Naive B cell (primary cell): ENCODE measurements at places on chromosomes 4 and X. TPM values are rescaled to one million over a fixed set of nuclear protein-coding genes. Genes with fewer than 3 reads are reported as not detected.
A peak's percentile ranks its signal among the peaks of the same experiment; 100 is the strongest.

SATL1 gene
- not detected for polyA plus RNA-seq

GPRASP3 gene
- polyA plus RNA-seq, result 0.57 TPM

SPACA5 gene
- polyA plus RNA-seq, result not detected

EDNRA gene
- polyA plus RNA-seq, result not detected

MAD2L1 gene
- polyA plus RNA-seq, result 5.3 TPM

P2RY8 gene
- polyA plus RNA-seq, result 320 TPM

GRCh38 chr4:180234730-180235129, 2008.5 kb upstream of the TENM3 start:
- DNase-seq, result no peak

DNA sequence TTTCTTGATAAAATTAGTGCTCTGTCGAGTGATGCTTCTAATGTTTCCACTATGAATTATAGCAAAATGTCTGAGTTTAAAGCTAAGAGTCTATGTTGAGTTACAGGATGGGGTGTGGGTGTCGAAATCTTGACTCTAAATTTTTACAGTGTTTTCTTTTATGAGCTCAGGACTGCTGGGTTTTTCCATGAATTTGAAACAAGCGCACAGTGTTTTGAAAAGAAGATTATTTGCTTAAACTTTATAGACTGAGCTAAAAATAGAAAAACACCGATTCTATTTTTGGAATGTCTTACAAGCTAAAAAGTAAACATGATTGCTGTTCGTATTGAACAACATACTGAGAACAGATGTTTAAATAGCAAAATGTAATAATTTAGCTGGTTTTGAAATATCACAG, 7.5 kb downstream of the PTTG2 start:
- DNase-seq, result no peak

- no peak for DNase-seq
Observed at GRCh38 chr4:80239480-80240150, 26.8 kb upstream of the FGF5 start.

- no peak for DNase-seq
Observed at GRCh38 chr4:72094059-72094797, 62.4 kb downstream of the NPFFR2 start.

- no peak for DNase-seq
Observed at GRCh38 chrX:14875624-14876023, 2.4 kb downstream of the MOSPD2 start.

DNA sequence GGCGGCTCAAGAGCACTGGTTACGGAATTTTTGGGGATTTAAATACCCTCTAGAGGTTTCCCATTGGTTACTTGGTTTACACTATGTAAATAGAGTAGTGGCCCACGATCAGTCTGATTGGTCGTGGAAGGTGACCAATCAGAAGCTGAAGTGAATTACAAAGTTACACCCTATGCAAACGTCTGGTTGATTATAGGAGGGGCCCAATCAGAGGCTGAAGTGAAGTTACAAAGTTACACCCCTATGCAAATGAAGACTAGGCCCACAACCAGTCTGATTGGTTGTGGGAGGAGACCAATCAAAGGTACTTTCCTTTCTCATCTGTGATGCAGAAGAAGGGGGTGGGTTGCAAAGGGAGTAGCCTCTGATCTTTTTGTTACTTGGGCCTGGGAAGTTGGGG, 45.1 kb upstream of the HSD17B10 start:
- DNase-seq, result no peak

DNA sequence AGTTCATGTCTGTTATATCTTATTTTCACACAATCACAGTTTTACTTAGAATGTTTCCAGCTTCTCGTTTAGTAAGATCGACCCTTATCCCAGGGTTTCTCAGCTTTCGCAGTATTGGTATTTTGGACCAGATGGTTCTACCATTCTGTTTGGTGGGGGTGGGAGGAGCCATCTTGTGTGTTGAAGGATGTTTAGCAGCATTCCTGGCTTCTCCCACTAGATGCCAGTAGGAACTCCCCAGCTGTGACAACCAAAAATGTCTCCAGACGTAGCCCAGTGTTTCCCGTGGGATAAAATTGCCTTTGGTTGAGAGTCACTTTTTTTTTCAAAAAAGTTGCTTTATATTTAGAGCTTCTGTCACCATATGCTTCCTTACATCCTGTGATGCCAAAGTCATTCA, 90.9 kb upstream of the TLR2 start:
- no peak for DNase-seq

GRCh38 chr4:181278941-181279340, 964.3 kb upstream of the TENM3 start:
- DNase-seq, result no peak

- DNase-seq, result no peak
Observed at GRCh38 chrX:139596068-139596467, 65.5 kb downstream of the F9 start.

DNA sequence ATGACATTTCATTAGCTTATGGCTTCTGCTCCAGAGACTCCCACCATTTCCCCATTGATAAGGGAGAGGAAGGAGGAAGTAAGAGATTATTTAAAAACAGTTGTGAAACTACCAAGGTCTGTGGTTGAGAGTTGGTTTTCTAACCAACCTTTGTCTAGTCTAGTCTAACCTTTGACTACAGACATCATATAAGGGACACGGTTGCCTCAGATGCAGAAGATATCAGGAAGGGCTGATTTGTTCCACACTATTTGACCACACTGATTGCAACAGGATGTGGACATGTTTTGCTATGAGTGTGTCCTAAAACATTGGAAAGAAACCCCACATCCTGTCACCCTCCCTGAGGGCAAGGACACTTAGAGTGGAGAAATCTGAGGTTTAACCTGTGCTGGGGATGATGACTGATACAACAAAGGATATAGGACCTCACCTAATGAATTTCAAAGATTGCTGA, 53.0 kb downstream of the COQ2 start:
- DNase-seq, result peak; percentile 34
